ENCODE measurements at places on chromosomes 2 and 18.

GRCh38 chr2:100568989-100569388 is 6.2 kb downstream of the PDCL3 start:
- DNase-seq: no peak

DNA sequence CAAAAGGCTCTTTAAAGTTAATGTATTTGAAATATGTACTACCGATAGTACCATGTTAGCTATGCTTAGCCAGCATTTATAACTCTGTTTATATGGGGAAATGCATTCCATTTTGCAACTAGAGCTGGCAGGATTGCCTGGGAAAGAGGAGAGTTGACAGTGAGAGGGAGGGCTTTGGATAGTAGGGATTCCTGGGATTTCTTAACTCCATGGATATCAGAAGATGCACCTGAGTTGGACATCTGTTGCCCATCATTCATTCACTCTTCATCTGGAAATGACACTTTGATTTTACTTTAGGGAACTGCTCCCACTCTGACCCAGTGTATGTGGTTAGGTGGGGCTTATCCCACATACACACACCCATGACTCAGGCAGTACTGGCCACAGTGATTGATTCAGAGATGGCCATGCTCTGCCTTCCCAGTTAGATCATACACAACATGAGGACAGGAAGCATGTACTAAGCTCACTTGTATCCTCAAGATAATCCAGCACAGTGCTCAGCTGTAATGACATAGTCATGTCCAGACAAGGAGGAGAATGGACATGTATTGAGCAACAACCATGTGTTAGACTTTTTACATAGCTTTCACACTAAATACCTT is 248.8 kb downstream of the MREG start:
- no peak for DNase-seq

- DNase-seq: peak; percentile 44
Observed at GRCh38 chr2:53969968-53970723, 647 bp downstream of the PSME4 start.

- DNase-seq: no peak
Observed at GRCh38 chr2:137800386-137800785, 163.9 kb upstream of the HNMT start.

DNA sequence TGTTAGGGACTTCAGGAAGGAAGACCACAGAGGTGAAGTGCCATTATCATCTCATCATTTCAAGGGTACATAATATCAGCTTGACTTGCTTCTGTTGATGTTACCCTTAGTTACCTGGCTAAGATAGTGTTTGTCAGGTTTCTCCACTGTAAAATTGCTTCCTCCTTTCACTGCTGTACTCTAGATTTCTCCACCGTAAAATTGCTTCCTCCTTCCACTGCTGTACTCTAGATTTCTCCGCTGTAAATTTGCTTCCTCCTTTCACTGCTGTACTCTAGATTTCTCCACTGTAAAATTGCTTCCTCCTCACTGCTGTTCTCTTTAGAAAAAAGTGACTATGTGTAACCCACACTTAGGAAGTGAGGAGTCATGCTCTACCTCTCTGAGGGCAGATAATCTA is 1460.3 kb downstream of the SUCLG1 start:
- no peak for DNase-seq

DNA sequence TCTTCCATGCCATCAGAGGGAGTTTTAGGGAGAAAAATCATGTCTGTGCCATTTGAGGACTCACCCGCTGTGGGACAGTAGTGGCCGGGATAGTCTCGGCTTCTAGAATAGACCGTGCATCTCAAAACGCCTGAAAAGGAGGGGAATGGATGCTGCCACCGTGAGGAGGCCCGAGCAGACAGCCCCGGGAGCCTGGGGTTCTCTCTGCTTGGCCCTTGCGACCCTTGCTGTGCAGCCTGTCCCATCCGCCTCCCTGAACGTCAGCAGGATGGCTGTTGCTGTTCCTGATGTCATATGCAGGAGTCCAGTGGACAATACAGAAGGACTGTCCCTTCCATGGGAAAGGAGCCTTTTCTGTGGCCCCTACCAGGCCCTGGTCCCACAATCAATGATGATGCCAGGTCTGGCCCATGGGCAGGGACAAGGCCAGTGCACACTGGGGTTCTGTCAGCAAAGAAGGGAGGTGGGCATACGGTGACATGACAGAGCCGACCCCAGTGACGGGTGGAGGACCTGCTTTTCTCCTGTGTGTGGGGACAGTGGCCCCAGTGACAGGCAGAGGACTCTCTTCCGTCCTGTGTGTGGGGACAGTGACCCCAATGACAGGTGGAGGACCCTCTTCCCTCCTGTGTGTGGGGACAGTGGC is 58.8 kb downstream of the ACKR3 start:
- no peak for DNase-seq

DNA sequence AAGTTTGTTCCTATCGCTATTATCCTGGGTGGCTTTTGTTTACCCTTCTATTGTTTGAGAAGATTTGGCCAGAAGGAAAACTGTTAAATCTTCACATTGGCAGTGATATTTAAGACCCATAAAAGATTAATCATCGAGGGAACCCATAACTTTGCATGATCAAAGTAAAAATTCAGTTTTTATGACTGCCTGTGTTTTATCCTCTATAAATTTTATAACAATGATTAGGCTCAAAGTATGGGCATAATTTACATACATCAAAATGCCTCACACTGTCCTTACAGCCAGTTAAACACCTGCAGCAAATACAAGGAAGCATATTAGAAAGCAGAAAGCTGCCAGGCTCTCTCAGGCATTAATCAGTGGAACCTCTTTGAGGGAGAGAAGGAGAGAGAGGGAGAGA is 289.1 kb downstream of the ICOS start:
- no peak for DNase-seq

- no peak for DNase-seq
Observed at GRCh38 chr2:165796819-165797530, 2.9 kb upstream of the GALNT3 start.

DNA sequence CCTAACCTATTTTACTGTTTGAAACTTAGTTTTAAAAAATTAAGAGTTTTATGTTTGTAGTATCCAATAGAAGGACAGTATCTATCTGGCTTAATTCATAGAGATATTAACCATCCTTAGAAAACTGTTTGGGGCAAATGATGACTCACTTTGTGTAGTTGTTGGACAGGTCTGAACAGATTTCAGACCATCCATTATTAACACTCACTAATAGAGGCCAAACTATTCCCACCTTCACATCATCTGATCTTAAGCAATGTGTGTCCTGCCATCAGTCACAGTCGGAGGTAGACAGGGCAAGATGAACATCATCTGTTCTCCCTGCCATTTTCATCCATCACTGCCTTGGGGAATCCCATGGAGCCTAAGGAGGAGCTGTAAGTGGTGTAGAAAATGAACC is 164.6 kb upstream of the DCC start:
- no peak for DNase-seq

DNA sequence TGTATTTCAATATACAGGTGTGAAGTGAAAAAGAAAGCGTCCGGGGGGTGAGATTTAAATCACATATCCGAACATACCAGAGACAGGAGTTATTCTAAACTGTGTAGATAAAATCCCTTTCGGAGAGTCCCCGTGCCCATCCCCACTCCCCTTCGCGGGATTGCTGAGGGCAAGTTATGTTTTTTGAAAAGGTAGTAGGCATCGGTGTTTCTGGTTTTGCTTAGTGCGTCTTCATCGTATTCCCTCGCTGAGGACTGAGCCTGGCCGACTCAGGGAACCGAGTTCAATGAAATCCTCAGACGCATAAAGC is 583.4 kb downstream of the ZEB2 start:
- DNase-seq: peak; percentile 2

DNA sequence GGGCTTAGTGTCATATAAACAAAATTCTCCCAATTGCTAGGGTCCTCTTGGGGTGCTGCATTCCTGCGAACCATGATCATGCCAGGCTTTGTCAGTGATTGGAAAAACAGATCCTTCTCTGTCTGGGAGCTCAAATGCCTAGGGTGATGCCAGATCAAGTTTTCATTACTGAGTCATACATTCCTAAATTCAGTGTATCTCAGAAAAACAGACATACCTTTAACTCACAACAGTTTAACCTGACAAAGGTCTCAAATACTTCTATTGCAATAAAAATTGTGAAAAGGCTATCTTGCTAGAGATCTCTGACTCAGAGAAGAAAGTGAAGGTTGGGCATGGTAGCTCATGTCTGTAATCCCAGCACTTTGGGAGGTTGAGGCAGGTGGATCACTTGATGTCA is 86.9 kb downstream of the SH3YL1 start:
- DNase-seq: no peak

DNA sequence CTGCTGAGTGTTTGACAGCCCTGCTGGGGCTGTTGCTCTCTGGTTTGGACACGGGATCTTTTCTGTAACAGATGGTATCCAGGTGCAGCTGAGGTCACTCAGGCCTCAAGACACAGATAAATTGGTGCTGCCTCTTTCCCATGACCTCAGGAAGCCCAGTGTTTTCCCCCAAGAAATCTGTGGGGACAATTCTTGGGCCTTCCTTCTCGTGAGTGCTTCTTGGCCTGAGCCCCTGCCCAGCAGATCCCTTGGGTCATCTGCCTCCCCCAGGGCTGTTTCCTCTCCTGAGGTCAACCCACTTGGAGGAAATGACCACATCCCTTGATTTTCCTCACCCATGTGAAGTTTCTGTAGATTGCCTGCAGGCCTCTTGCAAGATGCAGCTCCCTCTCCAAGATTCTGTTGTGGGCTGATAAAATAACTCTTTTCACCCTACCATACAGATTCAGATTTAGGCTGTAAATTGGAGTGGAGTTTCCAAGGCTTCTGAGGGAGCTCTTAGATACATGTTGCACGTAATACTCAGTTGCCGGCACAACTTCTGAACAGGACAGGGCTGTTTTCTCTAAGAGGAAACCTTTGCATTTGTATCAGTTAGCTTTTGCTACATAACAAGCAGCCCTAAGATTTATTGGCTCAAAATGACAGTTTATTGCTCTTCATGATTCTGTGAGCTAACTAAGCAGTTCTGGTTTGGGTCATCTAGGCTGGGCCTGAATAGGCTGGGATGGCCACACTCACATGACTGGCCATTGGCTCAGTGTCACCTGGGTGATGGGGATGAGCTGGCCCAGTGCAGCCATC is 13.1 kb downstream of the ZAP70 start:
- DNase-seq: peak; percentile 63

GRCh38 chr2:26333293-26333692 is 12.7 kb upstream of the SELENOI start:
- DNase-seq: no peak

GRCh38 chr2:179605341-179605740 is 256.1 kb downstream of the ZNF385B start:
- no peak for DNase-seq

DNA sequence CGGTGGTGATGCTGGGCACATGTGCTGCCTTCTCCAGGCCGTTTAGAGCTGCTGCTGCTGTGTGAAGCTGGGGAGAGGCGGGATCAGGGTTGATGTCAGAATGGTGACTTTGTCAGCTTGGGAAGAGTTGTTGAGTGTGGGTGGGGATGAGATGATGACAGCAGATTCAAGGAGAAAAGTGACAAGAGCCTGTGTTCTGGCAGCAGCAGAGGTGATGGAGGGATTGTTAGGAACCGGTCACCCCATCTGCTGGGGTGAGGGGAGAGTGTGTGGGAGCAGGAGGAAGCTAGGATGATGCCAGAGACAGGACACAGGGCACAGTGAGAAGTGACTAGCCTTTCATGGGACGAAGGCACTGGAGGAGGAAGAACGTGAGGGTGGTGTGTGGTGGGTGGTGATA is 345.5 kb downstream of the RNF144A start:
- DNase-seq: no peak

DNA sequence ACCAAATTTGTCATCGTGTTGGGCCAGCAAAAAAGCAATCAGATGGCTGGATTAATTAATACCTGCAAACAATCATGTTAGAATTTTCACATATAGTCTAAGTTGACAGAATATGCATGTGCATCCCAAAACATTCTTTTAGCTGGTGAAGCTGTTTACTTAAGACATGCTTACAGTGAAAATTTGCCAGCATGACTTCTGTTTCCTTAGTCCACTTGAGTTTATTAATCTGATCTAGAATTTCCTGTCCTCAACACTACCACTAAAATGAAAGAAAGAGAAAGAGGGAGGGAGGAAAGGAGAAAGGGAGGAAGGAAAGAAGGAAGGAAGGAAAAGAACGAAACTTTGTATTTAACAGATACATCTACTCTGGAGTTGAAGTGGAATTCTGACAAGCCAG is 2109.9 kb upstream of the PIK3C3 start:
- DNase-seq: no peak

- DNase-seq: no peak
Observed at GRCh38 chr2:11540148-11540995, 6.5 kb downstream of the GREB1 start.

DNA sequence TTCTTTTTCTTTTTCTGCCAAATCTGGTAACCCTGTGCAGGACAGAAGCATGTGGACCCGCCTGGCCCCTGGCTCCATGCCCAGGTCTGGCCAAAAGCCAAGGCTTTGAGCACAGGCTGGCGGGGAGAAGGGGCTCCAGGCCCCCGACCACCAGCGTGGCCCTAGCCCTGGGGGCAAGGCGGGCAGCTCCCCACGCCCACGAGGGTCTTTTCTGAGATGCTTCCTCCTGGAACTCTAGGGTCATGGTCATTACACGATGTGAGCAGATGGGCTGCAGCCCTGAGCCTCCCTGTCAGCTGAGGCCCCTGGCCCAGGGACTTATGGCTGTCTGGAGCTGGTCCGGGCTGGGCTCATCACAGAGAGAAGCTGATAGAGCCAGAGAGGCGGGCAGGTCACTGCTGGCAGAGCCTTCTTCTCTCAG is 5.7 kb upstream of the OTOS start:
- DNase-seq: no peak

DNA sequence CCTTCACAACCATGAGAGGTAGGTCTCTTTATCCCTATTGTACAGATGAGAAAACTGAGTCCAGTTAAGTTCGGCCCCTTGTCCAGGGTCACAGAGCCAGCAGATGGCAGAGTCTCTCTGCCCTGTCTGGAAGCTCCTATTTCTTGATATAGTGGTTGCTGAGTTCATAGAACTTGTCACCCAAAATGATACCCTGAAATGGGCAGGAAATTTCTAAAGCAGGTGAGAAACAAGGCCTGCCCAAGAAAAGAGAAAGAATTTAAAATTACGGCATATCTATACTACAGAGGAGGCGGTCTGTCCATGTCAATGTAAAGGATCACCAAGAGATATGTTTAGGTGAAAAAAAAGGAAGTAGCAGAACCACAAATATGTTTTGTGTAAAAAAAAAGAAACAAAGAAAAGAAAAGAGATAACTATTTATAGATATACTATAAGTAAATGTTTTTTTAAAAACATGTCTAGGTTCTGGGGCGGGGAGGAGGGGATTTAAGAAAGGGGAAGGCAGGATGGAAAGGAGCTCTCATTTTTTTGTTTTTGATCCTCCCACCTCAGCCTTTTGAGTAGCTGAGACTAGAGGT is 39.8 kb downstream of the MYO7B start:
- no peak for DNase-seq

Data from foreskin melanocyte (primary cell).